Hematopoietic multipotent progenitor cell treated with erythropoietin and hydrocortisone succinate and interleukin-3 and kit ligand, for 6 days (in vitro differentiated cells): ENCODE measurements at places on chromosomes 3 and 15.

DNA sequence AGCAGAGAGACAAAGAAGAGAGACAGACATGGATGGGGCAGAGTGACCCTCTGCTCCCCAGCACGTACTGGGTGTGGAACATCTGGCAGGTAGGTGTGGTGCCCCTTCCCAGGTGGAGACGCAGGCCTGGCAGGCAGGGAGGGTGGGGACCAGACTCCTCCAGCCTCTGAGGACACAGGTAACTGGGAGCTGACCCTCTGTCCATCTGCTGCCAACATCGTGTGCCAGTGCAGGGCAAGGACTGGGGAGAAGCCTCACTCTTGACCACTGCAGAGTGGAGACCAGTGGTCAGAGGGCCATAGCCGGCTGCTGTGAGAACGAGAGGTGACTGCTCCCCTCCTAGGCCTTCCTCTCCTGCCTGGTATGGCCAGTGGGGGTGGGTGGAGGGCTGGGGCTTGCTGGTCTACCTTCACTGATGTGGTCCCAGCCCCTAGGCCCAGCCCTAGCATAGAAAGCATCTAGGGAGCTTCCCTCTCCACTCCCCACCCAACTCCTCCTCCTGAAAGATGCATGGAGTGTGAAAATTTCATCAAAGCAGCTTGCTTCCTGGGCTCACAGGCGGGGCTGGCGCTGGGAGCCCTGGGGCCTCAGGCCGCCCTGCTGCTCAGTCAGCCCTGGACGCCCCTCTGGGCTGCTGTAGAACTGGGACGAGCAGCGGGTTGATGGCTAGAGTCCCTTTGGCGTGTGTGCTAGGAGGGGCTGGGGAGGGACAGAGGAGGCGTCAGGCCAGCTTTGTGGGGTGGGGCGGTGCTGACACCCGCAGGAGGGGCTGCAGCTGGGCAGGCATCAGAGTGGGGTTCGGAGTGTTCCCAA is 90.3 kb downstream of the PLXNA1 start:
- DNase-seq, result no peak

GRCh38 chr3:169002689-169003088 is 660.8 kb downstream of the MECOM start:
- no peak for DNase-seq

- DNase-seq, result no peak
These were observed 3.3 kb upstream of the IL17RC start for GRCh38 chr3:9913601-9914000.

GRCh38 chr3:14606669-14607339 is 44.8 kb upstream of the CCDC174 start:
- no peak for DNase-seq

DNA sequence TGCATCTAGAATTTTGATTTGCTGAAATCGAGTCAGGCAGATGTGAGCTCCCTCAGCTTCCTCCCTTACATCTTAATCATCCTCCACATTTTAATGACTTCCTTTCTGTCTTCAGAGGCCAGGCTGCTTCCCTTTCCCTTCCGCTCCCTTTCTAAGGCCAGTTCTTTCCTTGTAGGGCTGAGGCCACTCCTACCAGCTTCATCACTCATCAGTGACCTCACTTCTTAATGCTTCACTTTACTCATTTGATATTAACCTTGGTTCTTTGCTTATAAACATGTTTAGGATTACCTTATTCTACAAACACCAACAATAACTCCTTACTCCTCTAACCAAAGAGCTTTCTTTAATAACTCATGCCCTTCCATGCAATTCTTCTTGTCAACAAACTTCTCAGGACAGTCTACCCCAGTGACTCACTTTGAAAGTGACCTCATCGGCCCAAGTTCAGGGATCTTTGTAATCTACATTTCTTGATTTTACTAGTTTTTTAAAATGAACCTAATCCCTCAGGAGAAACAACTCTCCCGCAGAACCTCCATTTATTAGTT is 23.9 kb downstream of the ILDR1 start:
- DNase-seq, result peak; percentile 46

DNA sequence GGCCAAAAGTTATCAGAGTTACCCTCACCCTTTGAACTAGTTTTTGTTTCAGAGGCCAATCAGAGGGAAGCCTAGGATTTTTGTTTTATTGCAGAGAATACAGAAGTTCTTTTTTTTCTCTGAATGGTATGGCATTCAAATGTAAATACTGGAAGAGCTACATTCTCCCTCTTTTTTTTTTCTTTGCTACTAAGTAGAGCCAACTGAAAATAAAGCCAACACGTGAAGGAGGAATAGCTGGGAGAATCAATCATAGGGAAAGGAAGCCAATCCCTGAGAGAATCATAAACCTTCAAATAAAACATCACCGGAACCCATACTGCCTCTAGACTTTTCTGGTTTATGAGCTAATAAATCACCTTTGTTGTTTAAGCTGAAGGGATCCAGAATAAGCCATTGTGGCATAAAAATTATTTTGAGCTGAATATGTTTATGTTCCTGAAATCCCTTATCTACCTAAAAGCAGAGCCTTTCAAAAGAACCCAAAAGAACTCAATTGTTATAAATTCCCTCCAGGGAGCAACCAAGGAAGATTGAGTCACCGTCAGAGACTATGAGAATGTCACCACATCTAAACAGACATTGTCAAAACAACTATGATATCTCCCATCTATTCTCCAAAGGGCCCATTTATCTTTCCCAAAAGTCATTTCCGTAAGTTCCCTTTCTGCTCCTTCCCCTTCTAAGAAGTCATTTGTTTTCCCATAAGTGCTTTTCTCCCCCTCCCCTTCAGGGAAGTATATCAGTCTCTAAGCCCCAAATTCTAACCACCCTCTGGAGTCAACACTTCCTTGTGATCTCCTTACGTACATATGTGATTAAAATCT is 3.8 kb upstream of the ZNF280D start:
- DNase-seq, result no peak

GRCh38 chr3:44842376-44842775 is 19.3 kb upstream of the TMEM42 start:
- no peak for DNase-seq

DNA sequence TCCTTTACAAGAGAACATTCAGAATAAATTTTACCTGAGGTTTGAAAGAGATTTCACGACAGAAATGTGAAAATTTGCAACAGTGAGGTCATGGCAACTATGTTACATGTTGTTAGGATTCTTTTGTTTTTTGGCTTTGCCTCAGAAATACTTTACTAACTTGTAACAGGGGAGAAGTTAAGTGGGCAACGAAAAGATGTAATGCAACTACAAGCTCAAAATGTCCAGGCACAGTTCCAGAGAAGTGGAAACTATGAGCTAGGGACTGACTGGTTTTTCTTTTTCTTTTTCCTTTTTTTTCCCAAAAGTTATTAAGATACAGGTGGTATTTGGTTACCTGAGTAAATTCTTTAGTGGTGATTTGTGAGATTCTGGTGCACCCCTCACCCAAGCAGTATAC is 111.5 kb upstream of the PPP2R3A start:
- DNase-seq, result no peak

DNA sequence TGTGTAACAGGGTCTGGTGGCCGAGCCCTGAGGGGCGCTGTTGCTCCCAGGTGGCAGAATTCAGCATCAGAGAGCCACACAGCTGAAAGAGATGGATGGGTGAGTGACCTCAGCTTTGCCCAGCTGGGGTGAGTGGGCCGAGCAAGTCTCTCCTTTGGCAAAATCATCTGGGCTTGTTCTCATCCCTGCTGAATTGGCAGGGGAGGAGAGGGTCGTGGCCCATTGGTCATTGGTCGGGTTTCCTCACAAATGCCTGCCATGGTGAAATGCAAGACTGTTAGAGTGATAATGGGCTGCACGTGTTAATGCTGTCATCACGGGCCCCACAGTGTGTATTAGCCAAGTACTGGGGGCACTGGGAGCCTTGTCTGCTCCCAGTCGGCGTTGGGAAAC is 15.9 kb downstream of the ABHD2 start:
- no peak for DNase-seq

DNA sequence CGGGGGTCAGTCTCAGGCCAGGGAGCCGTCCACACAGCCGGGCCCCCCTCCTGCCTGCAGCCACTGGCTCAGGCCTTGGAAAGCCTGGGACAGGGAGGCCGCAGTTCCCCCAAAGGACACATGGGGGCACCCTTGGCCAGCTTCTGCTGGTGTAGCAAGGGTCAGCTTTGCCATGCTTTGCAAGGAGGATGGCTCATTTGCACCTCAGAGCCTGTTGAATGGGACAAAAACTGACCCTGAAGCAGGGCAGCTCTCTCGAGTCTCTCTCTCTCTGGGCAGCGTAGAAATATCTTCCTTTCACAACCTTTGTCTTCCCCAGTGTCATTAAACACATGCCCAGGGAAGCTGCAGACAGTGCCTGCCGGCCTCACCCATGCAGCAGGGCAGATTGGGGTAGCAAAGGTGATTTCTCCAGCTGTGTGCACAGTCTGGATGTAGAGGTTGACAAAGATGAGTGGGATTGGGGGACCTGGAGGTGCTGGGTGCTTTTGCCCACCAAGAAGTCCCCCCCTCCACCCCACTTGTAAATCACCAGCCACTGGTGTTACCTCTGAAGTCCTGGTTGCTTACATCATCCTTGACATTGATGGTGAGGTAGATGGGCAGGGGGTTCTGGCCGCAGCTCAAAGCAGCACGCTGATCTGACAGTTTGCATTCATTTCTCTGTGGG is 17.4 kb upstream of the EHD4 start:
- DNase-seq, result peak; percentile 85

- no peak for DNase-seq
These were observed 13.0 kb upstream of the BTLA start for GRCh38 chr3:112512320-112512719.

DNA sequence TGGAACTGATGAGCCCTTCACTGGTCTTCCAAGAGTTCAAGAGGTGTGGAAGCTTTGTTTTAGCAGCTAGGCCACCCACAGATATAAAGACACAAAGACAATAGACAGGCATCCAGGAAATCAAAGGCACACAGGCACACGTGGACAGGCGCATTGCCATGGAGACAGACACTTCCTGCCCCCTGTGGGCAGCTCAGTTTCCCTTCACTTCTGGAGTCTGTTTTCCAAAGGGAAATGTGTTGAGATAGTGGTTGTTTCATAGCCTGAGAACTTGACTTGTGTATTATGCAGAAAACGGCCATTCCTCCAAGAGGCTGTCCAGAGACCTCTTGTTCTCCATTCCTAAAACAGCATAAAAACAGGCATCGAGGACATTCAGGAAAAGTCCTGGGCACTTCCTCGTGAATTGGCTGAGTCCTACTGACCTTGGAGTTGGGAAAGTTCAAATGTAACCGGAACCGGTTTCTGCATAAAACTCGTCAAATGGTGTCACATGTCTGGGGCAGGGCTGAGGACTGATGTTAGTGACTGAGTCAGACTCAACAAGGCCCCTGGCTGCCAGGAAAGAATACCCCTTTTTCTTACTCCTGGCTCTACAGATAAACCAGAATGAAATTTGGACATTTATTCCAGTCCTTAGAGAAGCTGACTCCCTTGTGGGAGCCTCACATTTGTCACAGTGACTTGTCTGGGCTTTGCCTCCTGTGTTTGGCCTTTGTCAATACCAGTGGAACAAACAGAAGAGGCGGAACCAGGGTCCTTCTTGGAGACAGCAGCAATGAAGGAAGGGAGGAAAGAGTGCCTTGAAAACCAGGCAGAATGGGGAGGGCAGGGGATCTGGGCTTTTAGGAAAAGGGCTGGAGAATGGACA is 1.3 kb downstream of the ALPK3 start:
- peak; percentile 7 for DNase-seq
